Adipose tissue (tissue), 3 donors: ENCODE measurements at places on chromosomes 2 and 18. TPM values are rescaled to one million over a fixed set of nuclear protein-coding genes. Genes with fewer than 3 reads are reported as not detected.

Gene OSR1
- 24.6 TPM for polyA plus RNA-seq

Gene BMP10
- not detected for polyA plus RNA-seq

Gene CPS1
- 0.79 TPM for polyA plus RNA-seq

Gene CPLX4
- not detected for polyA plus RNA-seq

Gene AQP12A
- not detected for polyA plus RNA-seq

Gene UGT1A4
- not detected for polyA plus RNA-seq

Gene VSNL1
- polyA plus RNA-seq = 0.30 TPM

Gene ANKRD30BL
- polyA plus RNA-seq = 0.22 TPM

Gene LBH
- 12.2 TPM for polyA plus RNA-seq

Gene CYS1
- 14.2 TPM for polyA plus RNA-seq

Gene XIRP2
- 0.16 TPM for polyA plus RNA-seq

Gene REG1A
- 46.4 TPM for polyA plus RNA-seq

Gene FLACC1
- 0.74 TPM for polyA plus RNA-seq

Gene OR6B2
- not detected for polyA plus RNA-seq

Gene KCNS3
- 7.3 TPM for polyA plus RNA-seq

Gene CYB5A
- 389 TPM for polyA plus RNA-seq

Gene BOLL
- polyA plus RNA-seq = not detected

Gene ARHGAP25
- 7.2 TPM for polyA plus RNA-seq

Gene ANKRD29
- polyA plus RNA-seq = 0.92 TPM

Gene SPATA3
- not detected for polyA plus RNA-seq

Gene REG3G
- 0.56 TPM for polyA plus RNA-seq

Gene CDH7
- not detected for polyA plus RNA-seq

Gene ABCG5
- polyA plus RNA-seq = 0.06 TPM

Gene KIAA2012
- polyA plus RNA-seq = 0.01 TPM

Gene ANKRD62
- 0.18 TPM for polyA plus RNA-seq

Gene PTPN4
- polyA plus RNA-seq = 7.5 TPM

Gene GATA6
- polyA plus RNA-seq = 21.4 TPM

Gene TBC1D8
- polyA plus RNA-seq = 19.9 TPM

Gene TFCP2L1
- 1.6 TPM for polyA plus RNA-seq

Gene OSBPL1A
- 49.5 TPM for polyA plus RNA-seq

Gene GAL3ST2
- polyA plus RNA-seq = not detected

Gene PROKR1
- 1.1 TPM for polyA plus RNA-seq

Gene ASTL
- polyA plus RNA-seq = not detected

Gene UPP2
- polyA plus RNA-seq = 0.22 TPM

Gene PKP4
- 35.2 TPM for polyA plus RNA-seq

Gene IL37
- not detected for polyA plus RNA-seq

Gene IL36A
- polyA plus RNA-seq = not detected

Gene SLC8A1
- 0.79 TPM for polyA plus RNA-seq

Gene TIGD1
- polyA plus RNA-seq = 1.3 TPM

Gene ASB18
- not detected for polyA plus RNA-seq

Gene CRYGD
- polyA plus RNA-seq = not detected

Gene CCDC68
- polyA plus RNA-seq = 3.7 TPM

Gene SP9
- polyA plus RNA-seq = not detected

Gene C2orf80
- not detected for polyA plus RNA-seq

Gene SKA1
- 0.15 TPM for polyA plus RNA-seq

Gene FIGN
- 1.7 TPM for polyA plus RNA-seq

Gene TMBIM1
- 227 TPM for polyA plus RNA-seq

Gene NEU4
- 0.67 TPM for polyA plus RNA-seq

Gene TMEM178A
- 0.29 TPM for polyA plus RNA-seq

Gene PSMA8
- polyA plus RNA-seq = 0.10 TPM

Gene RRM2
- 0.83 TPM for polyA plus RNA-seq

Gene ZNF521
- 12.4 TPM for polyA plus RNA-seq

Gene POTEJ
- polyA plus RNA-seq = not detected

Gene EVA1A
- 2.4 TPM for polyA plus RNA-seq

Gene ALS2
- polyA plus RNA-seq = 8.1 TPM

Gene SLC14A1
- 2.2 TPM for polyA plus RNA-seq

Gene GKN1
- polyA plus RNA-seq = 4.8 TPM

Gene FEZ2
- polyA plus RNA-seq = 54.1 TPM

Gene CSRNP3
- 0.46 TPM for polyA plus RNA-seq

Gene GPR75
- polyA plus RNA-seq = 0.45 TPM
